ENCODE measurements at places on chromosomes 12 and 14. TPM values are rescaled to one million over a fixed set of nuclear protein-coding genes. Genes with fewer than 3 reads are reported as not detected.

- H3K27me3 ChIP-seq: no peaks in the 10 kb centered on the region
- peaks cover 32% of the 10 kb centered on the region for H3K36me3 ChIP-seq
- peaks cover 26% of the 10 kb centered on the region for H3K4me1 ChIP-seq
- H3K27ac ChIP-seq: no peak overlapping the region
- peak; percentile 41 for DNase-seq
- no peak overlapping the region for H3K4me3 ChIP-seq
Measured at GRCh38 chr12:56243731-56244181, 13.9 kb downstream of the SLC39A5 start.

DNA sequence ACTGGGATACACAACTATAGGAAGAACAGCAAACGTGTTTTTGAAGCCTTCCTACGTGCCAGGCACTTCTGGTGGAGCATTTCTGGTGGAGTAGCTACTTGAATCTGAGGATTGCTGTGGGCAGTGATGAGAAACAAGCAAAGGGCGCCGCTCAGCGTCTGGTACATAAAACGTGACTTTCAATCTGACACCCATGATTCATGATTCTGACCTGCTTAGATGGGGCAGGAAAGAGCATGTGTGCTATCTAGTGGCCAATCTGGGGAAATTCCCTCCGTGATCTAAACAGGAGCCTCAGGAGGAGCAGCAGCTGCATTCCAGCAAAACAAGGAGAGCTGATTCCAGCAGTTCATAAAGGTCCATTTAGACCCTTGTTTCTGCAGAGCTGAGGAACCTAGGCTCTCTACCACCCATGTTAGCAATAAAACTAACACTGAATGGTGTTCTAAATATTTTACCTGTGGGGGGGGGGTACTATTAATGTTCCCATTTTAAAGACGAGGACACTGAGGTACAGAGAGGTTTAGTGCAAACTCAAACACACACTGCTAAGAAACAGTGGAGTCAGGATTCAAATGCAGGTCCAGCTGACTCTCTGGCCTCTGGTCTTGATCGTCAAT is 37.8 kb downstream of the PAH start:
- peaks cover 35% of the 10 kb centered on the region for H3K36me3 ChIP-seq
- H3K4me3 ChIP-seq: no peak overlapping the region

DNA sequence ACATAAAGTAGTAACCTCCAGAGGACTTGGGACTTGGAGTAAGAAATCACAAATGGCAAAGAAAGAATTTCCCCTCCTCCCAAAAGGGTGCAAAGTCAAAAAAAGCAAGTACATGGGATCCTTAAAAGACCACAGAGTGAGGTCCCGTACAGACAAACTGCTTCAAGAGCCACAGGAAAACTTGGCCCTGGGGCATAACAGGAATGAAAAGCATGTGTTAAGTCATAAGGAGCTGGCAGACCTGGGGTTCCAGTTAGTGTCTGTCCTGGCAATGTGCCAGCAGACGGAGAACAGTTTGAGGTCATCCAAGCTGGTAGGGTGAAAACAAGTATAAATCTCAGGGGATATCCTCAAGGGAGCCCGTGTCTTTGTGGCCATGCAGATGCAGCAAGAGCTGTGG is 73.2 kb downstream of the HSD17B6 start:
- DNase-seq: no peak
- H3K4me3 ChIP-seq: no peak overlapping the region
- no peak overlapping the region for H3K27ac ChIP-seq
- no peaks in the 10 kb centered on the region for H3K36me3 ChIP-seq
- no peaks in the 10 kb centered on the region for H3K27me3 ChIP-seq

DNA sequence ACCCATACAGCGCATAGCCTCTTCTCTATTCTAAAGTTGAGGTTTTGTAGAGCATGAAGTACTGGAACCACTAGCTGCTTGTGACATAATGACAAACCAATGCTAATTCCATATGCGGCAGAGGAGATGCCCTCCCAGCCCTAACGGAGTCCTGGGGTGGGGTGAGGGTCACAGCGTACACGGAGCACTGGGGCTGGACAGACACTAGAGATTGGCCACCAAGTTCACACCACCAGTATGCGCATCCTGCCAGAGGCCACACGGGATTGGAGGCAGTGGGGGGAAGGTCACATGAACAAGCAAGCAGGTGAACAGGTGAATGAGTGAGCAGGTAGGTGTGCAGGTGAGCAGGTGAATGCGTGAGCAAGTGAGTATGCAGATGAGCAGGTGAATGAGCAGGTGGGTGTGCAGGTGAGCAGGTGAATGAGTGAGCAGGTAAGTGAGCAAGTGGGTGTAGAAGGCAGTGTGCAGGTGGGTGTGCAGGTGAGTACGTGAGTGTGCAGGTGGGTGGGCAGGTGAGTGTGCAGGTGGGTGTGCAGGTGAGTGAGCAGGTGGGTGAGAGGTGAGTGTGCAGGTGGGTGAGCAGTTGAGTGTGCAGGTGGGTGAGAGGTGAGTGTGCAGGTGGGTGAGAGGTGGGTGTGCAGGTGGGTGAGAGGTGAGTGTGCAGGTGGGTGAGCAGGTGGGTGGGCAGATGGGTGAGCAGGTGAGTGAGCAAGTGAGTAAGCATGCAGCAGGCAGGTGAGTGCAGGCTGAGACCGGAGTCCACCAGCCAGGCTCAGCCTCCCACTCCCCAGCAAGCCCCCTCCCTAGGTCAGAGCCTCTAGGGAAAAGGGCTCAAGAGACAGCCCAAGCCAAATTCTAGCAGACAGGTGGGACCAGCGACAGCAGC is 52.7 kb downstream of the CCDC85C start:
- H3K4me1 ChIP-seq: peaks cover 74% of the 10 kb centered on the region
- H3K27ac ChIP-seq: peak overlapping the region; percentile 85
- no peak overlapping the region for H3K4me3 ChIP-seq
- H3K36me3 ChIP-seq: no peaks in the 10 kb centered on the region

- H3K4me3 ChIP-seq: no peak overlapping the region
- DNase-seq: no peak
- no peak overlapping the region for H3K27ac ChIP-seq
- H3K36me3 ChIP-seq: no peaks in the 10 kb centered on the region
Measured at GRCh38 chr12:7069386-7069785, 8.9 kb downstream of the C1S start.

DNA sequence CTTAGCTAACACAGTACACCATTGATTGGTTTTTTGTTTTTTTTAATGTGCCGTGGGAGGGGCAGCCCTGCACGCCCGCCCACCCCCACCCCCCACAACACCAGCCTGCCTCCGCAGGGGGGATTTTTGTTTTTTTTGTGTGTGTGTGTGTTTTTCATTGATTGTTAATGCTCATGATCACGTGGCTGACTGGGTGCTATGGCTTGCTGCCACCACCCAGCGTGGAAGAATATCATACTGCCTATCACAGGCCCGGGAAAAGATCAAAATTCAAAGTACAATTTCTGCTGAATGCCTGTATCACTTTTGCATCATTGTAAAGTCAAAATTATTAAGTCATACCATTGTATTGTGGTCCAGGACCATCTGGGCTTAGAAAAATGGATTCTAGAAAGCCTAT is 8.3 kb downstream of the RESF1 start:
- H3K27ac ChIP-seq: no peak overlapping the region
- no peak for DNase-seq
- peaks cover 5% of the 10 kb centered on the region for H3K36me3 ChIP-seq
- no peak overlapping the region for H3K4me3 ChIP-seq
- no peaks in the 10 kb centered on the region for H3K27me3 ChIP-seq

DNA sequence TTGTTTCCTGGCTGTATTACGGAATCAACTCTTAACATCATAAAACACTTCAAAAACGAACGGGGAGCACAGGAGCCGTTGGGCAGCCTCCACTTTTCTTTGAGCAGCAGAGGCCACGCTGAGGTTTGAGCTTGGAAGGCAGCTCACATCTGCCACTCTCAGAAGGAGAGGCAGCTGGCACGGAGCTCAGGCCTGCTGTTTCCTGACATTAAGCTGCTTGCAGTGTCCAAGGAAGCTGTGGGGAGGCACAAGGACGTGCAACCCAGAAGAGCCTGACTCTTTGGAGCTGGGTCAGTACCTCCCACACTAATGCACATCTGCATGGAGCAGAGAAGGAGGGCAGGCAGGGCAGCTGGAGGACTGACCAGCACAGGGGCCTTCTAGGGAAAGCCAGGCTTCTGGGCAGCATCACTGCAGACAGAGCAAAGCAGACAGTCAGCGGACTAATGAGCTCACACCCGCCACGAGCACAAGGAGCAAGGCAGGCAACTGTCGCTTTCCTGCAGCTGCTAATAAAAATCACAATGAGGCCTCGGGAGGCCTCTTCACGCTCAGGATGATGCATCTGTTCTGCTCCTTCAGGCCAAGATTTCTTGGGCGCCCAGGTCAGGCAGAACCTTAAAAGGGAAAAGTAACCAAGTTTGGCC is 211.1 kb downstream of the GLT1D1 start:
- no peaks in the 10 kb centered on the region for H3K36me3 ChIP-seq
- no peak for DNase-seq

DNA sequence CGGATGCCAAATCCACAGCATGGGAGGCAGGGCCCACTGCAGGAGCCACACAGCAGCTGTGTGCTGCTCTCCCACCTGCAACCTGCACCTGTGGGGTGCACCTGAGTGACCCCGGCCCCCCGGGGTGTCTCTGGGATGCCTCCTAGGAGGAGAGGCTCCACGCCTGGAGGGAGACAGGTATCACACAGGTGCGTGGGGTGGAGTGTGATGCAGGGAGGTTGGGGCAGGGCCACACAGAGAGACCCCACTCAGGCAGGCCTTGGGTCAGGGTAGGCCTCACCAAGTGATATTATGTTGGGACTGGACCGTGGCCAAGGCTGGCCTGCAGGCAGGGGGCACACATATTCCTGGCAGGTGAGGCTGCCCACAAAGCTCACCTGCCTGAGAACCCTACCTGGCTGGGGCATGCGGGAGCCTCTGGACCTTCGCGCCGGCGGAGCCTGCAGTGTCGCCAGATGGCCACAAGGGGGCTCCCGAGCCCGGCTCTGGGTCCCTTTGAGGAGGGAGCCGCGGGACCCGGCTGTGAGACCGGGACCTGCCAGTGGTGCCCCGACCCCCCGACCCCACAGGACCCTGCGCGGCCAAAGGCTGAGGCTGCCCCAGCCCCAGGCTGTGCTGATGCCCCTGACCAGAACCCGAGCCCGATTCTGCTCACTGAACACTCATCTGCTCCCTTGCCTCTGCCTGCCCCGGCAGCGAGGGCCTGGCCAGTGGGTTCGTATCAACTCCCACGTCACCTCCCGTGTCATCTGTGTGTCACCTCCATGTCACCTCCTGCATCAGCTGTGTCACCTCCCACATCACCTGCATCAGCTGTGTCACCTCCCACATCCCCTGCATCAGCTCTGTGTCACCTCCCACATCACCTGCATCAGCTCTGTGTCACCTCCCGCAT is 11.4 kb downstream of the TMEM121 start:
- peaks cover 11% of the 10 kb centered on the region for H3K4me1 ChIP-seq
- peaks cover 85% of the 10 kb centered on the region for H3K27me3 ChIP-seq
- H3K4me3 ChIP-seq: no peak overlapping the region
- no peak overlapping the region for H3K27ac ChIP-seq
- no peaks in the 10 kb centered on the region for H3K36me3 ChIP-seq
- no peak for DNase-seq

- H3K27ac ChIP-seq: no peak overlapping the region
- H3K4me3 ChIP-seq: no peak overlapping the region
- peaks cover 16% of the 10 kb centered on the region for H3K4me1 ChIP-seq
- peak; percentile 35 for DNase-seq
- no peaks in the 10 kb centered on the region for H3K36me3 ChIP-seq
- H3K27me3 ChIP-seq: peaks cover 6% of the 10 kb centered on the region
Measured at GRCh38 chr14:31895206-31895605, 181.9 kb upstream of the ARHGAP5 start.

GRCh38 chr14:100408350-100409002 is 85.3 kb downstream of the SLC25A47 start:
- no peak overlapping the region for H3K4me3 ChIP-seq
- no peaks in the 10 kb centered on the region for H3K27me3 ChIP-seq
- H3K27ac ChIP-seq: no peak overlapping the region
- H3K4me1 ChIP-seq: peaks cover 36% of the 10 kb centered on the region
- no peaks in the 10 kb centered on the region for H3K36me3 ChIP-seq

DNA sequence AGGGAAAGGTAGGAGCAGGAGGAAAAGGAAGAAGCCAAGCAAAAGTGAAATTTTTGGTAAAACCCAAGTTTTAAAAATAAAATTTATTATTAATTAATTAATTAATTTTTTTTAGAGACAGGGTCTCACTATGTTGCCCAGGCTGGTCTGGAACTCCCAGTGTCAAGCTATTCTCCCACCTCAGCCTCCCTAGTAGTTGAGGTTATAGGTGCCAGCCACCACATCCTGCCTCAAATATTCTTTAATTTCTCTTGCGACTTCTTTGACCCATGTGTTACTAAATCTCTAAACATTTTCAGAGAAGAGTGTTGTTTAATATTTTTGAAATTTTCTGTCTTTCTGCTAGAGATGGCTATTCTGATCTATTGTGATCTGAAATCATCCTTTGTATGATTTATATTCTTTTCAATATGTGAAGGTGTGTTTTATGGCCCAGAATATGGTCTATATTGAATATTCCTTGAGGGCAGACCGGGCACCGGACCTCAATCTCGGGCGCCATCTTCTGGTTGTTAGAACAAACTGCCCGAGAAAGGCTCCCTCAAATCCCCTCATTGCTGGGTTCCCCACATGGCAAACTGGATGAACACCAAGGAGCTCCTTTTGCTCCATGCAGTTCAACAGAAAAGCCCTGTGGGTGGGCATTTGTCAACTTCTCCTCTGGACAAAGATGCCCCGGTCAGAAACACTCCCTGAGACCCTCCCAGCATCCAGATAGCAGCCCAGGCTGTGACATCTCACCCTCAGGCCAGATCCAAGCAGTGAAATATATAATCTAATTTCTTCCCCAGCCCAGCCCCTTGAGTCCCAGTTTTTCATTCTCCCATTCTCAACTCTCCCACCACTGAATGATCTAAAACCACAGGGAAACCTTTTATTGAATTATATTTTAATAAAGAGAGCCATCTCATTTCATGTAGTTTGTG is 110.5 kb downstream of the ASCL4 start:
- H3K4me3 ChIP-seq: no peak overlapping the region
- no peaks in the 10 kb centered on the region for H3K4me1 ChIP-seq
- H3K27me3 ChIP-seq: peaks cover 7% of the 10 kb centered on the region
- peak; percentile 58 for DNase-seq
- H3K27ac ChIP-seq: no peak overlapping the region

DNA sequence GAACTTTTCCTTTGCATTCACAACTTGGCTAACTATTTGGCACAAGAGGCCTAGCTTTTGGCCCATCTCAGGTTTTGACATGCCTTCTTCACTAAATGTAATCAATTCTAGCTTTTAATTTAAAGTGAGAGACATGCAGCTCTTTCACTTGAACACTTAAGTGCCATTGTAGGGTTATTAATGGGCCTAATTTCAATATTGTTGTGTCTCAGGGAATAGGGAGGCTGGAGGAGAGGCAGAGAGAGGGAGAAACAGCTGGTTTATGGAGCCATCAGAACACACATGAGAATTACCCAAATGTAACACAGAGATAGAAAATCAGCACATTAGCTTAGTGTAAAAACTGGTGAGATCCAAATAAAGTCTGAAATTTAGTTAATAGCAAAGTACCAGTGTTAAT is 157.4 kb downstream of the RPAP3 start:
- DNase-seq: no peak
- no peak overlapping the region for H3K4me3 ChIP-seq
- H3K4me1 ChIP-seq: no peaks in the 10 kb centered on the region
- no peaks in the 10 kb centered on the region for H3K27me3 ChIP-seq
- no peaks in the 10 kb centered on the region for H3K36me3 ChIP-seq
- H3K27ac ChIP-seq: no peak overlapping the region

Gene NKX2-1
- total RNA-seq: not detected

Gene ZNF891
- 1.8 TPM for total RNA-seq

Gene KRT73
- not detected for total RNA-seq

Gene TEX22
- 0.55 TPM for total RNA-seq

Gene CAPRIN2
- total RNA-seq: 21.7 TPM

Gene TMEM121
- 10.8 TPM for total RNA-seq

Gene OTUB2
- total RNA-seq: 2.2 TPM

Gene KRT5
- not detected for total RNA-seq

Gene CPM
- total RNA-seq: not detected
